Astrocyte of the spinal cord (primary cell): ENCODE measurements at places on chromosomes 16 and 17.

DNA sequence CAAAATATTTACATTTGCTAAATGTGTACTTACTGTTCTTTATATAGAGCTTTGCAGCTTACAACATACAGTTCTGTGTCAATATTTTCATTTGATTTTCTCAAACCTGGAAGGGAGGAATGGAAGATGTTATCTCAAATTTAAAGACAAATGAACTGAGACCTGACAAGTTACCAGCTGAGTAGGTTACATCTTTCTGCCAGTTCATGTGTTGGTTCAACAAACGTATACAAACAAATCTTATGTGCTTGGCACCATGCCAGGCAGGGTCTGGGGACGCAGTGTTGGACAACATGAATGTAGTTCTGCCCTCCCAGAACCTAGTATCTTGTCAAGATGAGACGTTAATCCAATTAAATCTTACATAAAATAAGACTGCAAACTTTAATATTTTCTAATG lies 507.5 kb upstream of the HSBP1 start:
- DNase-seq, result no peak

GRCh38 chr17:63523253-63523855 lies at the start of gene KCNH6:
Gene KCNH6 (plus strand): TSS chr17:63523358. CDS start chr17:63523414, 56 bp downstream.
- no peak for DNase-seq

- DNase-seq, result no peak
These were observed 41.0 kb downstream of the PTRH2 start for GRCh38 chr17:59666235-59666634.

DNA sequence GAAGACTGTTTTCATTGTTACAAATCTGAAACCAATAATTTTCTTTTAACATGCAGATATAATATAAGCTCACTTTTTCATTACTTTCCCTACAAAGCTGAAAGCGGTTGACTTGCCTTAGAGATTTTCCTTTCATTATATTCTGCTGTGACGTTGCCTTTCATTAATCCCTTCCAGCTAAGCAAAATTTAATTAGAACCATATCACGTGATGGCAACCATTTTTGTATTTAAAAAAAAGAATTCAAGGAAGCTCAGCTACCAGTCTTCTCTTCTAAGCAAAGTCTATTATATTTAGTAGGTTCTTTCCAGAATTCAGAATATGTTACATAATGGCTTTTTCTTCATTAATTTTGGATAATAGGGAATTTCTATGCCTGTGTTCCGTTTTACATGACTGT lies 186.5 kb downstream of the PRKCA start:
- no peak for DNase-seq

- peak; percentile 94 for DNase-seq
These were observed at the start of gene EXOSC6 for GRCh38 chr16:70251629-70252354. Gene EXOSC6 (minus strand): TSS chr16:70251940. CDS start chr16:70251900, 40 bp downstream.

DNA sequence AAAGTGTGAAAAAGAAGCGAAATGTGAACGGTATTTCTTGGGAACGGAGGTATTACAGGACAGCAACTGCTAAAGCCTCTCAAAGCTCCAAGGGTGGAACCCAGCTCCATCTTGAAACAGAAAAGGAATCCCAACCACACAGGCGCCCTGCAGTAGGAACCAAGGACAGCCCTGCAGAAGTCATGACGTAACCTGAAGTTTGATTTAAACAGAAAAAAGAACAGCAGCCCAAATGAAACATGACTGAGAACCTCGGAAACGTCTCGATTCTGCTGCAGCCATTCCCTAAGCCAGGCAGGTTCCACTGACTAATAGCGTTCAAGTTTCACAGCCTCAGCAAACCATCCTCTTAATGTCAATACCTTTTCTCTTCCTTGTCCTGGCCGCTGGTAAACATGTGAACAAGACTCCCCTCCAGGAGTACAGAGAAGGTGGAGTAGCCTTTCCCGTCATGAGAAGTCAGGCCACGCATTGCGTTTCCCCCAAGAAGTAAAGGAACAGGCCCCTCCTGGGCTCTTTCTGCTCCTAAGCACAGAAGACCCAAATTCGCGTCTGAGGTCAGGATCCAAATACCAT lies 20.1 kb downstream of the SIAH1 start:
- DNase-seq, result no peak

GRCh38 chr17:75249564-75249963 lies 11.8 kb downstream of the GGA3 start:
- no peak for DNase-seq

DNA sequence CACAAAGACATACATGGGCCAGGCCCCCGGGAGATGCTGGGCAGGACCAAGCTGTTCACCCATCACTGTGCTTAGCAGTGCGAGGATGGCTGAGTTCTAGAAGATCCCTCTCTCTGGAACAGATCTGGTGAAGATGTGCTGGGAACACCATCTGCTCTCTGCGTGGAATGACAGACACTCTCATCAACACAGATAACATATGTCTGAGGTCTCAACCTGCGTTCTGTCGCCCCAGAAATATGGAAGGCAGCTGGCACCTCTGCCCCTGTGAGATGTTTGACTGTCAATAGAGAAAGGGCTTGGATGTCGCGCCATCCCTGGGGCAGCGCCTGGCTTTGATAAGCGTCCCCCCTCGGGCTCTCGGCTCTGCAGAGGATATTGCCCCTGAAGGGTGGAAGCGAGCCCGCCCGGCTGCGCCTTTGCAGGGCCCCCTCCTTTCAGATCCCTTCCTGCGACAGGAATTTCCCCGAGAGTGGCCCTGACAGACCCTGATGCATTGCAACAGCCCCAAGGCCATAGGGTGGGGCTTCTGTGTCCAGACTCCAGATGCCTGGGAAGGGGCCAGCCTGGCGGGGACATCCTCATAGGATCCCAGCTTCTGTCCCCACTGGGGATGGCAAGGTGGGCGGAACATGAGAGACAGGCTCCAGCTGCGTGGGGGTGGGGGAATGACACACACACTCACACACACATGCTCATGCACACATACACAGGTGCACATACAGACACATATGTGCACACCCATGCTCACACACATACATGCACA lies 86.9 kb upstream of the ZNF469 start:
- no peak for DNase-seq

DNA sequence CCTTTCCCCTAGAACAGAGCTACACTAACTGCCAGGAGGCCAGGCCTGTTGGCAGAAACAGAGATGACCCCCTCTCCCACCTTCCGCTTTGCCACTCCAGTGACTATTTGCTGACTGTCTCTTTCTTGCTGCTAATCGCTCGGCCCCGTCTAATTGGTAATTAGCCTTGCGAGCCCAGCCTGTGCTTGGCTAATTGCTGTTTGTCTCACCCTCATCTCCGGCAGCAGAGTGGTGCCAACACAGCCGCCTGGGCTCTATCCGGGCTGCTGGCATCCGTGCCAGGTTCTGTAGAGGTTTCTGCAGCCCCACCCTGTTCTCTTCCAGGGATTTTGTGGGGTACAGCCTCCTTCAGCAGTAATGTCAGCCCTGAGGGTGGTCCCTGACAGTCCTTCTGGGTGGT lies 27.4 kb upstream of the PHB1 start:
- DNase-seq, result no peak

DNA sequence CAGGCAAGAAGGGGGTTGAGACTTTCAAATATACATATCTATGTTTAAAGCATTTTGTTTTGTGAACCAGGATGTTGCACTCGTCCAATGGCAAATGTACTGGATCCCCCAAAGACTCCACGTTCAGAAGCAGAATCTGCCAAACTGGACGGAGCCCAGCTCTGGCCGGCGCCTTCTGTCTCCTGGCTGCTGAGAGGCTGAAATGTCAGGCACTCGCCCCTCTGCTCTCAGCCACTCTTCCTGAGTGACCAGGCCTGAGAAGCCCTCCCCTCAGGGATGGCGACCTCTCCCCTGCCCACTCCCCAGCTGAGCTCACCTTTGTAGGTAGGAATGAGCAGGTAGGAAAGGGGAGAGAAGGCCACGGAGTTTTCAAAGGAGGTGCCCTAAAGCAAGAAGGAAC lies 187.5 kb upstream of the FOXF1 start:
- DNase-seq, result no peak
